ENCODE measurements at places on chromosomes 5 and 9. TPM values are rescaled to one million over a fixed set of nuclear protein-coding genes. Genes with fewer than 3 reads are reported as not detected.

Gene THBS4
- total RNA-seq, result 2.7 TPM

DNA sequence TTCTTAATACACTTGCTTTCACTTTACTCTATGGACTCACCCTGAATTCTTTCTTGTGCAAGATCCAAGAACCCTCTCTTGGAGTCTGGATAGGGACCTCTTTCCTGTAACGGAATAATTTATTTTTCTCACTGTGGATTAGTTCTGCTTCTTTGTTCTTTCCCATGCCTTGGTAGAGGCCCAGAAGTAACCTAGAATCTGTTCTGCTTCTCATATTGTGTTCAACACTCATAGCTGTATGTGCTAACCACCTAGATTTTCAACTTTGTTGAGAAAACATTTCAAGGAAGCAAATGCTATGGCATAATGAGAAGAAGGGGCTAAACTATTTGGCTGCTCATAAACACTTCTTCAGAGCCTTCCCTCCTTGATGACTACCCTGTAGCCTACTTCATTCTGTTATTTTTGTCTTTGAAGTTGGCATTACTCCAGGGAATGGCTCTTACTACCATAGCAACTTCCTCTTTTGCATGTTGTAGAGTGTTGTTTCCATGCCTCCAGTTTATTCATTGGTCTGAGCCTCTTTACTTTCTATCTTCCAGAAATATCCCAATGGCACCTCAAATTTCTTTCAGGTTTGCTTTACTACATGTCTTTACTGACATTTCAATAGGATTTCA is 74.3 kb downstream of the KIAA0825 start:
- ATAC-seq, result peak; percentile 99

DNA sequence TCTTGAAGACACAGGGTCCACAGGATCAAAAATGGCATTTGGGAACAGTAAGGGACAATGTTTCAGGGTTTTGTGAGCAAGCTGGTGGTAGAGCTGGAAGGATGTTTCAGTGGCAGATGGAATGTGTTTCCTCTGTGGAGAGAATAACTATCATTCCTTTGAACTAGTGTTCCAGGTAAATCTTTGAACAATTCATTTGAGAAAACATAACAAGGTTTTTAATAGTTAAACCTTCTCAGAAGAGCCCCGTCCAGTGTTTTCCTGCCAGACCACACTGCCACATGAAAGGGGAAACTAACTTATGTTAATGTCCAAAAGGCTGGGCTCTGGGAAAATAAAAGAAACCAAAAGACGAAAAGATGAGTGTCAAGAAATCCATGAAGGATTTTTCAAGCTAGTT is 207.0 kb upstream of the ZNF462 start:
- no peak for ATAC-seq

Gene GCNT4
- 0.87 TPM for total RNA-seq

DNA sequence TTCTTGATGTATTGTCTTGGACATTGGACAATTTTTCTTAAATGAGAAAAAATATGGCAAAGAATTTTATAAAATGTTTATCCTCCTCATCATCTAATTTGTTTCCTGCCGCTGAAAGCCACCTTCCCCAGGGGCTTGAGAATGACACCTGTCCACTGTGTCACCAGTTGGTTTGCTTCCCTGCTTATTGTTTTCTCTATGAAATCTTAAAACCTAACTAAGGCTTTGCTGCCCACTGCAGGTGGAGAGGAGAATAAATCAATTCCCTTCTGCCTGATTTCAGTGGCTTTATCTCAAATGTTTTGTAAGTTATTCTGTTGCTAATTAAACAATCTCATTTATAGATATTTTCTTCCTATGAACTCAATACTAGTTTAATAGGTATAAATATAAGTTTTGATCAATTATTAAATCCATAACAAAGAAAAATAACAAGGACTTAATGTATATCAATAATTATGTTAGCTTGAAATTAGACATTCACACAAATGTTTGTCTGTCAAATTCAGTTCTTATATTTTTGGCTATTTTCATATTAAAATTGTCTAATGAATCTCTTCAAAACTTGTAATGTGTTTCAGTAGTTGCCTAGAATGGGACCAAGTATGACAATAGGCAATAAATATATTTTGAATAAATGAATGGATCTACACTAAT is 822.5 kb downstream of the PTPRD start:
- no peak for ATAC-seq

Measured in motor neuron (in vitro differentiated cells).